ENCODE measurements at places on chromosomes 5 and 9. TPM values are rescaled to one million over a fixed set of nuclear protein-coding genes. Genes with fewer than 3 reads are reported as not detected.
A peak's percentile ranks its signal among the peaks of the same experiment; 100 is the strongest.

- peak overlapping the region; percentile 59 for H3K4me3 ChIP-seq
- H3K27me3 ChIP-seq: no peaks in the 10 kb centered on the region
- H3K4me1 ChIP-seq: peaks cover 98% of the 10 kb centered on the region
- H3K27ac ChIP-seq: peak overlapping the region; percentile 100
- peaks cover 55% of the 10 kb centered on the region for H3K36me3 ChIP-seq
Measured at GRCh38 chr9:129143031-129143927, 32.1 kb downstream of the PTPA start.

- no peaks in the 10 kb centered on the region for H3K27me3 ChIP-seq
- no peak overlapping the region for H3K27ac ChIP-seq
- no peak for DNase-seq
- H3K4me3 ChIP-seq: no peak overlapping the region
- no peaks in the 10 kb centered on the region for H3K36me3 ChIP-seq
Measured at GRCh38 chr9:130766021-130766926, 68.8 kb upstream of the ABL1 start.

DNA sequence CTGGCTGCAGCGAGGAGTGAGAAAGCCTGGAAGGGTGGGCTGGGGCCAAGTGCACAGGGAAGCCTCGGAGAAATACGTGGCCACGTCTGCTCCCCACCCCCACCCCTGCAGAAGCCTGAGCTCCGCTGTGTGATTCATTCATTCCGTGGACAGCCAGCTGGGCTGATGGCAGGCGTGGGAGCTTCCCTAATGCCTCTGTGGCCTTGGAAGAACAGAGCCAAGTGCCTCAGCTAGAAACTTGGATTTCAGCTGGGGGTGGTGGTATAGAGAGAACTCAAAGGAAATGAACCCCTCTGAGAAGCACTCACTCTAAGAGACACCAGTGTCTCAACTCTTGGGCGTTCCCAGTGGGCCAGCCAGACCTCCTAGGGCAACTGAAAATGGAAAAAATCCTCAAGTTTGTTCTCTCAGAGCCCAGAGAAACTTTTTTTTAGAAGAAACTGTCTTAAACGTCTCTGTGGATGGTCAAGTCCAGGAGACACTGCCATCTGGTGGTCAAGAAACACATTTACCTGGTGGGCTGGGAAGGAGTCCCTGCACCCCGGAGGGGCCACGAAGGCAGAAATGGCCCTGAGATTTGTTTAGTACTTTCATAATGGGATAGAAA lies 18.0 kb downstream of the ATOX1 start:
- peak; percentile 70 for DNase-seq
- no peak overlapping the region for H3K4me3 ChIP-seq
- H3K36me3 ChIP-seq: no peaks in the 10 kb centered on the region
- peak overlapping the region; percentile 62 for H3K27ac ChIP-seq
- H3K27me3 ChIP-seq: no peaks in the 10 kb centered on the region

GRCh38 chr5:175614223-175614815 lies 43.6 kb upstream of the HRH2 start:
- no peaks in the 10 kb centered on the region for H3K27me3 ChIP-seq
- DNase-seq: no peak
- no peaks in the 10 kb centered on the region for H3K36me3 ChIP-seq

DNA sequence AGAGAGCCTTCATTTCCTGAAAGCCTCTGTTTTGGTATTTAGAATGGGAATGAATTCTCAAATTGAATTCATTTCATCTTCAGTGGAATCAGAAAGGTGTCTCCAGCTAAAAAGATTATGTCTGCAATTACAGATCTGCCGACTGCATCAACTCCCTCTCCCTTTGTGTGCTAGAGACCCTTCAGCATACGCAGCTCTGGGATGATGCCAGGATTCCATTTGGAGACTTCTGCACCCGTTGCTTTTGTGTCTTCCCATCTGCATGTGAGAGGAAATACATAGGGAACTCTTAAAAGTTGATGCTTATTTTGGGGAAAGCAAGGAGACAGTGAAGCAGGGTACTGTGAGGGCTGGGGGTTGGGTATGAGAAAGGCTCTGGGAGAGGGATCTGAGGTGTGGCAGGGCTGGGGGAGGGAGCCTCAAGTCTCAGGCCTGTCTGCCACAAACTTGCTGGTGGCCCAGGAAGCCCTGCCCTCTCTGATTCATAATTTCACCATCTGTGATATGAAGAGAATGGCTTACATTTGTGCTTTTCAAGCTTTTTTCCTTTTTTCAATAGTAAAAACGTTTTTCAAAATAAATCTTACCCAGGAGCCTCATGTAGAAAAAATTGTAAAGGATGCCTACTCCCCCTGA lies 89.7 kb upstream of the SAP30L start:
- no peak overlapping the region for H3K27ac ChIP-seq
- no peak overlapping the region for H3K4me3 ChIP-seq
- H3K27me3 ChIP-seq: no peaks in the 10 kb centered on the region
- DNase-seq: no peak
- no peaks in the 10 kb centered on the region for H3K36me3 ChIP-seq
- H3K4me1 ChIP-seq: peaks cover 14% of the 10 kb centered on the region

DNA sequence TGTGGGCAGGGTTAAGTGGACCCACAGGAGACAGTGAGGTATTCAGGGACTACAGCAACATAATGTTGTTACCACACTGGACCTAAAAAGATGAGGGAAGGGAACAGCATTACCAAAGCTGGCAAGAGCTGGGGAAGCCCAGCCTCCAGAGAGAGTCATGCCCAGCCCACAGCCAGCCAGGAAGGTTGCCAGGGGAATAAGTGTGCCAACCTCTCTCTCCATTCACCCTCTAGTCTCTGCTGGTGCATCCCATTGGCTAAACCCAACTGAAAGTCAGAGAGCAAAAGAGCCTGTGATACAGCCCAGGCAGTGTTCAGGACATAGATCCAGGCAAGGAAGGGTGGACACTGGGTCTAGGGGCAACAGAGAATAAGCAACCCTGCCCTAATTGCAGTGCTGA lies 35.8 kb upstream of the AFAP1L1 start:
- H3K27ac ChIP-seq: no peak overlapping the region
- peak; percentile 64 for DNase-seq
- no peak overlapping the region for H3K4me3 ChIP-seq
- H3K4me1 ChIP-seq: peaks cover 18% of the 10 kb centered on the region
- peaks cover 43% of the 10 kb centered on the region for H3K36me3 ChIP-seq

- no peaks in the 10 kb centered on the region for H3K36me3 ChIP-seq
- DNase-seq: no peak
- peak overlapping the region; percentile 96 for H3K27ac ChIP-seq
- H3K27me3 ChIP-seq: no peaks in the 10 kb centered on the region
- H3K4me1 ChIP-seq: peaks cover 6% of the 10 kb centered on the region
Measured at GRCh38 chr9:86282979-86283535, 719 bp upstream of the ISCA1 start.

DNA sequence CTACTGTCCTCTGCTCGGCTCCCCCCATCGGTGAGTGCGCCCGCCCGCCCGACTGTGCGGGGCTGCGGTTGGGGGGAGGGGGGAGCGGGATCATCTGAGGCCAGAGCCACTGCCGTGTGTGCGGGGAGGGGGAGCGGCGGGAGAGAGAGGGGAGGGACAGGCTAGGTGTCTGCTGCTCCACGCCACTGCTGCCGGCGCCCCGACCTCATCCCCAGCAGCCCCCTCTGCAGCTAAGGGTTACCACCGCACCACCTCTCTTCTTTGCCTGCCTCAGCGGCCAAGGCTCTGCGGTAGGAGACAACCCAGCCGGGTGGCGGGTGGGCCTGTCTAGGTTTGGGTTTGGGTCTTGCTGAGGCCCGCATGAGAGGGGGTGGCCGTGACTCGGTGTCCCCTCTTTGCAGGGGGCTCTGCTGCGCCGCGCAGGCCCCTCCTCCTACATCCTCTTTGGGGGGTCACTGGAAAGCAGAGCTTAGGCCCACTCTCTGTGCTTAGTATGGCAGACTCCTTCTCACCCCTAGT lies 670 bp upstream of the PURA start:
- H3K36me3 ChIP-seq: no peaks in the 10 kb centered on the region
- peak overlapping the region; percentile 91 for H3K27ac ChIP-seq
- H3K4me3 ChIP-seq: peak overlapping the region; percentile 80
- DNase-seq: no peak
- H3K4me1 ChIP-seq: peaks cover 44% of the 10 kb centered on the region
- no peaks in the 10 kb centered on the region for H3K27me3 ChIP-seq

DNA sequence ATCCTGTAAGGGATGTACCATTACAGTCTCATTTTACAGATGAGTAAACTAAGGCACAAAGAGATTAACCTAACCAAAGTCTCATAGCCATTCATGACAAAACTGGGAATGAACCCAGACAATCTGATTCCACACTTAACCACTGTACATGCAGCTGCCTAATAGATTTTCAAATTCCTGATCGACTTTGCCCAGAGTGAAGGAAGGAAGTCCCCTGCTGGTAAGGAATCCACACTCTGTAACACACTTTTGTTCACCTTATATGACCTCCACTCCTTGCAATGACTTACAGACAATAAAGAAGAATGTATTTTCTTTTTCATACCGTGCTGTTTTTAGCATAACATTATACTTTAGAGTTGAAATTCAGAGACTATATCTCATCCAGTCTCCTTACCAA lies 31.3 kb upstream of the PLPP6 start:
- no peaks in the 10 kb centered on the region for H3K4me1 ChIP-seq
- H3K27me3 ChIP-seq: no peaks in the 10 kb centered on the region
- DNase-seq: no peak
- no peak overlapping the region for H3K27ac ChIP-seq
- no peaks in the 10 kb centered on the region for H3K36me3 ChIP-seq

DNA sequence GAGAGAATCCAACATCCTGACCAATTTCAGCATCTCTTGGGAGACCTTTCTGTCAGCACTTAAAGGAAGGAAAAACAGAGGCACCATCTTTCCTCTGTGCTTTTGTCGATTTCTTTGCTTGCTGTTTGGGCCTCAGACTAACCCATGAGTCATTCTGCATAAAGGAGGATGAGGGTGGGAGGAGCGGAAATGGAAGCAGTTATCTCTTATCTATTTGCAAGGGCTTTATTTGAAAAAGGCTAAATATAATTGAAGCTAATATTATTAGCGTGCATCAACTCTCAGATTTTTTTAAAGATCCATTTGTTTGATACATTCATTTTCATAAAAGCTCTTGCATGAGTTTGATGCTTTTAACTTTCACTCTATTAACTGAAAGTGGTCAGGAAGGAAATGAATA lies 72.9 kb downstream of the ZNF622 start:
- no peak for DNase-seq
- no peak overlapping the region for H3K27ac ChIP-seq
- no peaks in the 10 kb centered on the region for H3K36me3 ChIP-seq
- H3K4me1 ChIP-seq: no peaks in the 10 kb centered on the region

GRCh38 chr5:756865-757345 lies 27.6 kb downstream of the ZDHHC11B start:
- no peaks in the 10 kb centered on the region for H3K27me3 ChIP-seq
- H3K27ac ChIP-seq: peak overlapping the region; percentile 83
- H3K36me3 ChIP-seq: no peaks in the 10 kb centered on the region
- peak; percentile 68 for DNase-seq

DNA sequence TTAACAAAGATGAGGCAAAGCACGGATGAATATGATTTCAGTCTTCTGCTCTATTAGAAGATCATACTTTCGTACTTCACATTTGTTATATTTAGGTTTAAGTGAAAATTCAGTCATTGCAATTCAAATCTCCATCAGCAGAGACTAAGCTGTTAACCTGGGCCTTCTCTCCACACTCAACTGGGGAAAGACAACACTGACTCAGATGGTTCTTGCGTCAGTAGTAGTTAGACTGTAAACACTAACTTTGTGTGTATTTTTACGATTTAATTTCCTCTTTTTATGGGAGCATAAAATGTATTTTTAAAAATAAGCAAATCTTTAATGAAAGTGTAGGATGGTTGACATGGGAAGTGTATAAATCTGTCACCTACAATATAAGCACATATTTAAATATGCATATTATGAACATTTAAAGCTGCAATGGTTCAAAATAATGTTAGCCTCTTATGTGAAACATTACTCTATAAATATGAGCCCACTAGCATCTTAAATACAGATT lies 42.7 kb upstream of the ZNF608 start:
- H3K27ac ChIP-seq: no peak overlapping the region
- no peaks in the 10 kb centered on the region for H3K27me3 ChIP-seq
- no peak overlapping the region for H3K4me3 ChIP-seq

DNA sequence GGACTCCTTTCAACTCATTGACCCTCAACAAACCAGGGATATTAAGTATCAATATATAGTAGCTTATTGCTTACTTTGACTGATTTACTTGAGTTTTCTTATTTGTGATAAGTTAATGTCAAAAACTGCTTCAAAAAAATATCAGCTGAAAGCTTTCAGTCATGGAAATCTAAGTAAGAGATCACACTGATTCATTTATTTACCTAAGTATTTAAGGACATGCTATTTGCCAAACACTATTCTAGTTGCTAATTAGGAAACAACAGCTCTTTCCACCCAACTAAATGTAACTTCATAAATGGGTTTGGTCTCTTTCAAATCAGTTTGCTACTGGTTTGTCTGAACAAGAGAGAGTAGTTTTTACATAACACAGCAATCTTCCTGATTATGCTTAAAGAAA lies 48.2 kb downstream of the CHD1 start:
- no peaks in the 10 kb centered on the region for H3K27me3 ChIP-seq
- no peaks in the 10 kb centered on the region for H3K4me1 ChIP-seq
- no peak overlapping the region for H3K27ac ChIP-seq
- no peak for DNase-seq
- no peak overlapping the region for H3K4me3 ChIP-seq

DNA sequence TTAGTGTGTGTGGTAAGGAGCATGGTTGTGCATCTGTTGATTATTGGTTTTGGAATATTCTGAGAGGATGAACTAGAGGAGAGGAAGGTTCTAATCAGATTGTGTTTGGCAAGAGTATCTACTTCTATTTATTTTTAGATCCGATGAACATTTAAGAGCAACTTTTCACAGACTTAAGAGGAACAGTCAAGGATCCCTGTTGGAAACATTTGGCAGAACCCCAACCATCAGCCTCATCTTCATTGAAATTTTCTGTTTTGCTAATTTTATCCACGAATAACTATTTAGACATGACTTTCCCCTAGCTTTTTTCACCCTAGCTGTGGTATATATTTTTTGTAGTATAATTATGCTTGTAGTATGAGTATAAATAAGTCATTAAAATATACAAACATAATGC lies 868.5 kb downstream of the MAT2B start:
- H3K27me3 ChIP-seq: no peaks in the 10 kb centered on the region
- no peak overlapping the region for H3K4me3 ChIP-seq
- DNase-seq: no peak
- no peaks in the 10 kb centered on the region for H3K36me3 ChIP-seq
- H3K4me1 ChIP-seq: no peaks in the 10 kb centered on the region

DNA sequence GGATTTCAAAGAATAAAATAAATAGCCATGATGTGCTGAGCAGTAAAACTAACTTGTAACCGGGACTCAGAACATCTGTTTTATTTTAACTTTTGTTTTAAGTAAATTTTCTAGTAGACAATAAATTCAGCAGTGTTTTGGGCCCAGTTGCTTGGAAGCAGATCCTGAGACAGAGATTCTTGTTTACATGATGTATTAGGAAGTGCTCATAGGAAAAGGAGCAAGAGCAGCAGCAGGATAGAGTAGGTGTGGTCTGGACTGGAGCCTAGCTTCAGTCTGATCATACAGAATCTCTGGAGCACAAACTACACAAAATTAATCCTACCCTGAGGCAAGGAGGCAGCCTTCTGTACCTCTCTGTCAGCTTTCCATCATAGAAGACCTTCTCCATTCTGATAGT lies 139.2 kb upstream of the CCNH start:
- no peaks in the 10 kb centered on the region for H3K4me1 ChIP-seq
- H3K27ac ChIP-seq: no peak overlapping the region
- no peaks in the 10 kb centered on the region for H3K36me3 ChIP-seq
- no peak for DNase-seq

GRCh38 chr9:103281126-103281525 lies 286.0 kb downstream of the CYLC2 start:
- H3K4me3 ChIP-seq: no peak overlapping the region
- DNase-seq: no peak
- no peak overlapping the region for H3K27ac ChIP-seq

The CDKN2B-AS1 gene
- total RNA-seq: not detected

The SGCD gene
- total RNA-seq: 98.2 TPM

The ITGA2 gene
- total RNA-seq: 1.8 TPM
